DMS79 treated with DMSO at 0.1 percent for 48 hours (cell line): ENCODE measurements at places on chromosomes 4 and X.

DNA sequence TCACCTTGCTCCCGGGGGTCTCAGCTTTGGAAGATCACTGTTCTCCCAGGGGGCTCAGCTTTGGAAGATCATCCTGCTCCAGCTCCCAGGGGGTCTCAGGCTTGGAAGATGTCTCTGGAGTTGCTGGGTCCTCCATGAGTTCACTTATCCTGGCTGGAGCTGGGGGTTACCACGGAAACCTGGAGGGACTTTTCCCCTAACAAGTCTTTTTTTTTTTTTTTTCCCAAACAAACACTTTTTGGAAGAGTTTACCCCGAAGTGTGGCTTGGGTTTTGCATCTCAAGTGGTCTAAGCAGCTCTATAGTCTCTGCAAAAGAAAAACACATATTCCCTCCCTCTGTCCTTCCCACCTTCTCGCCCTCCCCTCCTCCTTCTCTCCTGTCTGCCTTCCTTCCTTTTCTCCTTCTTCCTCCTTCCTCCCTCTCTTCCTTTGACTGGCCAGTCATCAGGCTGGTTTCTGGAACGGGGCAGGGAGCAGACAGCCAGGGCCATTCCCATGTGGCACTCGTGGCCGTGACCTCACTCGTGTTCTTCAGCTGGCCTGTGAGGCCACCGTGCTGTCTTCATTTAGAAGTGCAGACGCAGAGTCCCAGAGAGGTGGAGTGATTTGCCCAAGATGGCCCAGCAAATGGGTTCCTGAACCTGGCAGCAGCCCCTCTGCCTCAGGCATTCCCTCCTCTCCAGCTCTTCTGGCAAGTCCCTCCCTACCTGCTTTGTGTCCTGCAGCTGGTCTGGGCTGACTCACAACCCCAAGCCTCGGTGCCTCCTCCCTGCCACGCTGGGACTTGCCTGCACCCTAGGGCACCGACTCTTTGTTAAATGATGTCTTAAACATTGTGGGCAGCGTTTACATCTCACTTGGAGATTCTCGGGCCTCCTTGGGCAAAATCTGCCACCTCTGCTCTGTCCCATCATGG lies 25.9 kb upstream of the HMX1 start:
- DNase-seq, result no peak

- DNase-seq, result peak; percentile 45
Observed at GRCh38 chrX:19715711-19716638, 171.4 kb downstream of the SH3KBP1 start.

- no peak for DNase-seq
Observed at GRCh38 chrX:68720851-68721250, 73.4 kb downstream of the STARD8 start.

DNA sequence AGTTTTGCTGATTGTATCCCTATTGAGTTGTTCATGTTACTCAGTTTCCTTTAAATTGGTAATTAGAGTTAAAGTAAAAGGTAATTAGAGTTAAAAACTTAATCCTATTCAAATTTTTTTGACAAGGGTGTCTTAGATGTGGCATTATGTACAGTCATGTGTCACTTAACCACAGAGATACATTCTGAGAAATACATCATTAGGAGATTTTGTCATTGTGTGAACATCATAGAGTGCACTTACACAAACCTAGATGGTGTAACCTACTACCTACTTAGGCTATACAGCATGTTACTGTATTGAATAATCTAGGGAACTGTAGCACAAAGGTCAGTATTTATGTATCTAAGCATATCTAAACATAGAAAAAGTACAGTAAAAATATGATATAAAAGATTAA lies 39.2 kb downstream of the BEX3 start:
- no peak for DNase-seq

GRCh38 chr4:151854731-151855130 lies 93.9 kb upstream of the GATB start:
- DNase-seq, result no peak
